Neuronal stem cell (in vitro differentiated cells): ENCODE measurements at places on chromosomes 2 and 18.
A peak's percentile ranks its signal among the peaks of the same experiment; 100 is the strongest.

DNA sequence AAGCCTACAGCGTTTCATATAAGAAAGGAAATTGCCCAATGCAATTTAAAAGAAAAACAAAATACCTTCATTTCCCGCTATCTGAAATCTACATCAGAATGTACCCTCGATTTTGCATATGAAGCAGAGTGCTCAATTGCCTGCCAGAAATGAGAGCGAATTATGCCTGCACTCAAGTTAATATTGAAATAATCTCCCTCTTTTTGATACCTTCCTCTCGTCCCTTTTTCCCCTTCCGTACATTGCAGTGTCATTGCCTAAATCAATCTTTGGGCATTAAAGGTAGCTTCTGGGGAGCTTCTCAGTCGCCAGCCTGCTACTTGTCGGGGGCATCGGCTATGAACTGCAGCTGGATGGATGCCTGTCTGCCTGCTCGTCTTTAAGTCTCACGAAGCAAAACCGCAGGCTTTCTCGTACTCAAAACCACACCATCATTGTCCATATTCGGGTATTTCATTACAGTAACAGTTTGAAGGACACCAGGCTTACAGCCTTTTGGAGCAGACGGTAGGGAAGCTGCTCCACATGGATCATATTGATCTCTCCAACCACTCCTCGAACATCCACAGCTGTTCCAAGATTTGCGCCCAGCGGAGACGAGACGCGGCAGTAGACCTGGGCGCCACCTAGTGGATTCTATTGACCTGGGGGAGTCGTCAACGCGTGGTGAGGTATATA lies 64.0 kb upstream of the HNRNPA3 start:
- DNase-seq = peak; percentile 77

GRCh38 chr2:239369631-239370161 lies 31.1 kb downstream of the HDAC4 start:
- no peak for DNase-seq

DNA sequence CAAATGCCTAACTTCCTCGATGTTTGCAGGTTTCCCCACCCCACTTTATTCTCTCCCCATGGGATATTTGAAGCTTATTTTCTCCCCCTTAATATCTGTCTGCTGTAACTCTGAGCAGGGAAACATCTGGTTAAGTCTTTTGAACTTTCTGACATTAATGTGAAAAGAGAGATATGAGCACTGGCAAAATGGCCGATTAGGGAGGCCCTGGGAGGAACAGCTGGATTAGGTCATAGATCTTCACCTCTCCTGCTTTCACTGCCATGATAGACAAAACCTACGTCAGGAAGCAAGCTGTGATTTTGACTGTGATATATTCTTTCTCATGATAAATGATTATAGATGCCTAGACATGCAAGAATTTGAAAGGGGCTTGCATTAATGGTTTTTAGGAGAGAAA lies 43.6 kb downstream of the LYPD6B start:
- no peak for DNase-seq

DNA sequence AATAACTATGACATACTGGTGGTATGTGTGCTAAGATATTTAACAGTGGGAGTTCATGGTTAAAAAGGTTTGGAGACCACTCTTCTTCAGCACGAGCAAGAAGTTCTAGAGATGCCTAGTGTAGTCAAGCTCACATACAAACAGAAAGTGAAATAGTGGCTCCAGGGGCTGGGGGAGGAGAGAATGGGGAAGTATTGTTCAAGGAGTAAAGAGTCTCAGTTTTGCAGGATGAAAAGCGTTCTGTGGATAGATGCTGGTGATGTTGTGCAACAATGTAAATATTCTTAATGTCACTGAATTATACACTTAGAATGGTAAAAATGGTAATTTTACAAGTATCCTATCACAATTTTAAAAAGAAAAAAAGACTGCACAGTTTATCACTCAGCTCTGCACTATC lies 29.0 kb upstream of the EPAS1 start:
- no peak for DNase-seq

DNA sequence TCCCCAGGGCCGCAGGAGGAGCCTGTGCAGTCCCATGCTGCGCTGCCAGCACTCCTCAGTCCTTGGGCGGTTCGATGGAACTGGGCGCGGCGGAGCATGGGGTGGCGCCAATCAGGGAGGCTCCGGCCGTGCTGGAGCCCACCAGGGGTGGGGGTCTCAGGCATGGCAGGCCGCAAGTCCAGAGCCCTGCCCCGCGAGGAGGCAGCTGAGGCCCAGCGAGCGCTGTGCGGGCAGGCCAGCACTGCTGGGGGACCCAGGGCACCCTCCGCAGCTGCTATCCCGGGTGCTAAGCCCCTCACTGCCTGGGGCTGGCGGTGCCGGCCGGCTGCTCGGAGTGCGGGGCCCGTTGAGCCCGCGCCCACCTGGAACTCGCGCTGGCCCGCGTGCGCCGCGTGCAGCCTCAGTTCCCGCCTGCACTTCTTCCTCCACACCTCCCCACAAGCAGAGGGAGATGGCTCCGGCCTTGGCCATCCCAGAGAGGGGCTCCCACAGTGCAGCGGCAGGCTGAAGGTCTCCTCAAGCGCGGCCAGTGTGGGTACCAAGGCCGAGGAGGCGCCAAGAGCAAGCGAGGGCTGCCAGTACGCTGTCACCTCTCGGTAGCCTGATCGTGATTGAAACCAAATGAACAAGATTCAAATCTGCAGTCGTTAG lies 22.8 kb upstream of the GALM start:
- no peak for DNase-seq

DNA sequence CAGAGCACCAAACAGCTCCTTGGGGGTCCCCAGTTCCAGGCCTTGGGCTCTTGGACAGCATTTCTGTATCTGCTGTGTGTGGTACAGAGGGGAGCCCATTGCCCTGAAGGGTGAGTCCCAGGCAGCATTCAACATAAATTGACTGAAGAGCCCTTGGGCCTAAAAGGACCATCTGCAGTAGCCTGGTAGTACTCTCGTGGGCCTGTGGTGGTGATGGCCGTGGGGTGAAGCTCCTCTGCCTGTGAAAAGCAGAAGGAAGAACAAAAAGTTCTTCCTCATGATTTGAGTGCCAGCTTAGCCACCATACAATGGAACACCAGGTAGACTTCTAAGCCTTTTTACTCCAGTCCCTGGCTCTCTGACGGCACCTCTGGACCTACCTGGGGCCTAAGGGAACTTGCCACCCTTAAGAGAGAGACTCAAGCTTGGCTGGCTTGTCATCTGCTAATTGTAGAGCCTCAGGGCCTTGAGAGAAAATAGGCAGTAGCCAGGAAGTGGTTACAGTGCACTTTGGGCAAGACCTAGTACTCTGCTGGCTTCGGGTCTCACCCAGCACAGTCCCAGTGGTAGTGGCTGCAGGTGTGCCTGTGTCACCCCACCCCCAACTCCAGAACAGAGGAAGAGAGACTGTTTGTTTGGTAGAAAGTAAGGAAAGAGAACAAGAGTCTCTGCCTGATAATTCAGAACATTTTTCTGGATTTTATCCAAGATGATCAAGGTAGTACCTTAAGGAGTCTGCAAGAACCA lies 84.6 kb upstream of the CERS6 start:
- no peak for DNase-seq

DNA sequence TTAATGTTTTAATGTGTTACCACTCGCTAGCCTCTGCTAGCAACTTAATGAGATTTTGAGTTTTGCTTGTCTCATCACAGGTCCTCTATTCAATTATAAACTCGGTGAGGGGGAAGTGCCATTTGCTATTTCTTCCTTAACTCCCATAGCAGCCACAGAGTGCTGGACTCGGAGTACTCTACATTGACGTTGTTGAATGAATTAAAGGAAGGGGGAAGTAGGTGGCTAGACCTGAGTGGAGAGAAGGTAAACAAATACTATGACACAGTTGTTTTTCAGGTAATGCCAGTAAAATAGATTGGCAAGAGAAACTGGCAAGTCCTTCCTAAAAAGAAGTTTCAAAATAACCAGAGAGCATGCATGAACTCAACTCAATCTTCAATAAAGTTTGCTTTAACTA lies 339.3 kb downstream of the HRH4 start:
- DNase-seq = no peak

DNA sequence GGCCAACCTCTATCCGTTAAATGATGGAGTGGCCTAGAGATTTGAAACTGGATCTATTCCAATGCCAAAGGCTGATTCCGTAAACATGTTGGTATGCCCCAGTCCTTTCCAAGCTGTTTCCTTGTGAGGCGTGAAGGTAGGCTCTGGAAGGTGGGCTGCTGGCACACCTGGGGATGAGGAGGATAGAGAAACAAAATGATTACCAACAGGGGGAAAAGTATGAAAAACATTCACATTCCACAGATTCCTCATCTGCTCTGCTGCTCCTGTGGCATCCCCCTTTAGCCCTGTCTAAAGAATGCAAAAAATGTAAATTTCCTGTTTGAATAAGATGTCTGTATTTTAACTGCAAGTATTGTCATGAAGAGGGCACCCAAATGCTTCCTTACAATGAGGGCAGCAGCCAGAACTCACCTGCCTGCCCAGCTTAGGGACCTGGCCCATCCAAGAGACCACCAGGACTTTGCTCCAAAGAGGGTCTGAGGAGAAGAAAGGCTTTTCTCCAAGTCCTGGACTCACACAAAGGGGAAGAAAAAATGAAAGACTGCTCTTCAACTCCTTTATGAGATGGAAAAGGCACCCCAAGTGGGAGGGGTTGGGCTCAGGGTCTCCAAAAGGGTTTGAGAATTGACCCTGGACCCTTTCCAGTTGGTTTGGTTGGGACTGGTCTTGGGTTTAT lies 132.3 kb upstream of the PELI1 start:
- no peak for DNase-seq

DNA sequence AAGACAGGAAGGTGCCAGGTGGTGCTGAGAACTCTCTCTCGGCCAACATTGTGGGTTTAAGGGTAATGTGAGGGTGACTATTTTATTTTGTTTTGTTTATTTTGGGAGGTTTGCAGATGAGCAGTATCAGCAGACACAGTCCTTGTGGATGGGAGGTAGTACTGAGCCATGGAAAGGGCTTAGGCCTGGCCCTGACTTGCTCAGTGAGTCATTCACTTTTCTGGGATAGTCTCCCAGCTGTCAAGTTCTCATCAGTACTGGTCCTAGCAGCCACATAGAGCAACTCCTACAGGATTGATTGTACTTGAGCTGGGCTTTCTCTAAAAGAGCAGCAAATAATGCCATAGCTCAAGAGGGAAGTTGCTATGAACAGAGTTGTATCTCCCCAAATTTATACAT lies 175.2 kb downstream of the LOXHD1 start:
- DNase-seq = no peak

DNA sequence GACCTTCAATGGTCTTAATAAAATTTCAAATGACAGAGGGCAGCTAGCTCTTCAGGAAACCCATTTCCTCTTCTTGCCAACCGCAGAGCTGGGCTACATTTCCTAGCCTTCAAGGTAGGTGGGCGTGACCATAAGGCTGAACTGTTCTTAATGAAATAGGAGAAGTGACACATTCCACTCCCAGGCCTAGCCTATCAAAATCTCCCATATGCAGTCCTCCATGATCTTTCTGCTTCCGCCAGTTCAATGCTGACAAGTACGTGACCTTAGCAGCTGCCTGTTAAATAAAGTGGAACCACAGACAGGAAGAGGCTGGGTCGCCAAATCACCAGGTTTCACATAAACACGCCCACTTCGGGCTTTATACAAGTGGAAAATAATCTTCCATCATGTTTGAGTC lies 13.2 kb downstream of the SERPINE2 start:
- DNase-seq = no peak

- DNase-seq = peak; percentile 89
These were observed 1.6 kb downstream of the CDH2 start for GRCh38 chr18:28175150-28175929.

- DNase-seq = peak; percentile 37
These were observed 81.0 kb downstream of the TAF4B start for GRCh38 chr18:26307161-26307773.

- no peak for DNase-seq
These were observed 1635.2 kb downstream of the SUCLG1 start for GRCh38 chr2:82823892-82824291.

DNA sequence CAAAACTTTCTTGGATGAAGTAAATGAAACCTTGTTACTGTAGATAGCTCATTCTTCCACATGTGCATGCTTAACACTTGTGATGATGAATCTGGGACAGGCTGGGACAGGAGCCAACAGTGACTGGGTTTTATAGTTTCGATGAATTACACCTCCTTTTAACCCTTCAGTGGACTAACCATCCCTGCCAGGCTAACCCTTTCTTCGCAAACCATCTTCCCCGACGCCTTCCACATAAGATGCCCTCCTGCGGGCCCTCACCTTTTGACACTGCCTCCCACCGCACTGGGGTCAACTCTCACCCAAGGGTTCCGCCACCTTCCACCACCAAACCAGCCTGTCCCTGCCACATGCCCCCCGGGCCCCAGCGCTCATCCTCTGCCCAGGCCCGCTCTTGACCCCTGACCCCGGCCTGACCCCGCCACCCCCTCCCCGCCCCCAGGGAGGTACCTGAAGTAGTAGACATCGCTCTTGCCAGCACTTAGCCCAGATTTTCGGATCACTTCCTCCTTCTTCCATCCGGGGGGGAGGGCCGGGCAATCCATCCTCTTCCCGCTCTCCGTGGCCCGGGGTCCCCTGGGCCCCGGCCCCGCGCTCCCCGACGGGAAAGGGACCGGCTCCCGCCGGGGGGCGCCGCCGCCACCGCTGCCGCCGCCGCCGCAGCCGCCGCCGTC lies 764 bp downstream of the MBD2 start:
- peak; percentile 15 for DNase-seq

- no peak for DNase-seq
These were observed 45.3 kb upstream of the REEP1 start for GRCh38 chr2:86382698-86383097.

GRCh38 chr2:14015113-14015630 lies 617.3 kb upstream of the LRATD1 start:
- DNase-seq = no peak

GRCh38 chr2:168694866-168695265 lies 107.6 kb upstream of the NOSTRIN start:
- DNase-seq = no peak

- no peak for DNase-seq
These were observed 125.4 kb downstream of the MGAT5 start for GRCh38 chr2:134379293-134379692.

DNA sequence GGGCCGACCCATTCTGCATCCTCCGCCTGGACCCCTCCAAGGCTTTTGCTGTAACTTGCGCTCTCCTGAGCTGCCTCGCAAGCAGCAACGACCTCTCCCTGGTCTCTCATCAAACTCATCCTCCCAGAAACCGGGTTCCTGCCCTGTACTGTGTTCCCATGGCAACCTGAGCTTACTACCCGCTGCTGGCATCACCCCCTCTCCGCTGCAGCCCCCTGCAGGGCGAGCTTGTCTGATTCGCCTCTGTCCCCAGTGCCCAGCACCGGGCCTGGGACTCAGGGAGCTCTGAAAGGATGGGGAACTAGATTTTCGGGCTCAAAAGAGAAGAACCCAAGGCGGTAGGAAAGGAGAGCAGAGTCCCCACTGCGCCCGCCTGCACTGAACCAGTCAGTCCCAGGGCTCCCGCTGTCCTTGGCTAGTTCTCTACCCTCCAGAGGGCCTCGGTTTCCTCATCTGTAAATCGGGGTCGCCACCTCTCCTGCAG lies 463 bp downstream of the HS1BP3 start:
- no peak for DNase-seq
